Muscle of leg (tissue), 16 donors: ENCODE measurements at places on chromosomes 2 and 18. TPM values are rescaled to one million over a fixed set of nuclear protein-coding genes. Genes with fewer than 3 reads are reported as not detected.
A peak's percentile ranks its signal among the peaks of the same experiment; 100 is the strongest.

GRCh38 chr2:186772579-186772978 lies 76.4 kb downstream of the ZSWIM2 start:
- DNase-seq: no peak

DNA sequence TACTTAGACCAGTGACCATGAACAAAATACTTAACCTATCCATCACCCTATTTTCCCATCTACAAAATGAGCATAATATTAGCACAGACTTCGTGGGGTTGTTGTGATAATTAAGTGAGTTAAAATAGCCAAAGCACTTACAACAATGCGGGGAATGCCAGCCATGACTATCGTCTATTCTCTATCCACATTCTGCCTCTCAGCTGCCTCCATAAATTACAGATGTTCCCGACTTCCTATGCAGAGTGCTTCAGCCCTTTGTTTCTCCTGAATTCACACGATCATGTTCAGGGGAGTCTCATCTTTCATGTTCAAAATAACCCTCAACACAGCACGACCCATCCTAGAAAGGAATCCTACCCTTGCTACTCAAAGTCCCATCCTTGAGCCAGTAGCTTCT lies 211.6 kb downstream of the EN1 start:
- no peak for DNase-seq

DNA sequence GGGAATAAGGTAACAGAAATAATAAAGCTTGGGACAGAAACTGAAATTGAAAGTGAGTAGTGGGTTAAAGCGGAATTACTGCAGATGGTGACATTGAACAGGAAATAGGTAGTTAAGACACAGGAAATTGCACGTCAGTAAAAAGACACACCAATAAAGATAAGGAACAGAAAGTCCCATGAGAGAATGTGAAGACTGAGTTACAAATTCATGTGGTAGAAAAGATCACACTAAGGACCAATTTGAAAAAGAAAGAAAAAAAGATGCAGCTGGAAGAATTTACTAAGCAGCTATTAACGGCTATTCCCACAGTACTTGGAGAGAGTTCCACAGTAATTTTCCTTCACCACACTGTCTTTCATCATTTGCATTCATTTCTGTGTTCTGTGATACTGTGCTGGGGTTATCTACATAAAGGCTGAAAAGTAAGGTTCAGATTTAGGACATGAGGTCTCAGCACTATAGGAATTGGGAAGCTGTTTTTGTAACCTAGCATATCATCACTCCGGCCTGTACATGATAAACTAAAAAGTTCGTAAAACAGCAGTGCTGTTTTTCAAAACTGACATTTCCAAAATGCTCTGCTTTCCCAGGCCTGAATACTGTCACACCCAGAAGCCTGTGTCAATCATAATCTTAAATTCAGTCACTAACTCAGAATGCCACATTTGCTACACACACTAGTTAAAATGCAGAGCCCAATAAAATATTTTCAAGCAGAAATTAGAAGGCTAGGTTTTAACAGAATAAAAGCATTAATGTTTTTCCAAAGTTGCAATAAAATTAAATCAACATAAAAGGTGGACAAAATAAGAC lies 42.9 kb downstream of the SRBD1 start:
- DNase-seq: peak; percentile 63

SATB2 gene
- polyA plus RNA-seq: 4.2 TPM

IL1R2 gene
- polyA plus RNA-seq: 0.06 TPM

TNFRSF11A gene
- polyA plus RNA-seq: 2.8 TPM
